ENCODE measurements at places on chromosomes 3 and 15.

- no peak overlapping the region for H3K27ac ChIP-seq
- peaks cover 5% of the 10 kb centered on the region for H3K4me1 ChIP-seq
- no peaks in the 10 kb centered on the region for H3K27me3 ChIP-seq
- peak; percentile 19 for DNase-seq
- no peak overlapping the region for H3K4me3 ChIP-seq
- H3K36me3 ChIP-seq = no peaks in the 10 kb centered on the region
These were observed 200.5 kb downstream of the TPRG1 start for GRCh38 chr3:189372243-189372642.

- no peak for DNase-seq
- no peak overlapping the region for H3K4me3 ChIP-seq
- H3K27me3 ChIP-seq = no peaks in the 10 kb centered on the region
- no peak overlapping the region for H3K27ac ChIP-seq
These were observed 406.1 kb downstream of the PLCL2 start for GRCh38 chr3:17290894-17291293.

DNA sequence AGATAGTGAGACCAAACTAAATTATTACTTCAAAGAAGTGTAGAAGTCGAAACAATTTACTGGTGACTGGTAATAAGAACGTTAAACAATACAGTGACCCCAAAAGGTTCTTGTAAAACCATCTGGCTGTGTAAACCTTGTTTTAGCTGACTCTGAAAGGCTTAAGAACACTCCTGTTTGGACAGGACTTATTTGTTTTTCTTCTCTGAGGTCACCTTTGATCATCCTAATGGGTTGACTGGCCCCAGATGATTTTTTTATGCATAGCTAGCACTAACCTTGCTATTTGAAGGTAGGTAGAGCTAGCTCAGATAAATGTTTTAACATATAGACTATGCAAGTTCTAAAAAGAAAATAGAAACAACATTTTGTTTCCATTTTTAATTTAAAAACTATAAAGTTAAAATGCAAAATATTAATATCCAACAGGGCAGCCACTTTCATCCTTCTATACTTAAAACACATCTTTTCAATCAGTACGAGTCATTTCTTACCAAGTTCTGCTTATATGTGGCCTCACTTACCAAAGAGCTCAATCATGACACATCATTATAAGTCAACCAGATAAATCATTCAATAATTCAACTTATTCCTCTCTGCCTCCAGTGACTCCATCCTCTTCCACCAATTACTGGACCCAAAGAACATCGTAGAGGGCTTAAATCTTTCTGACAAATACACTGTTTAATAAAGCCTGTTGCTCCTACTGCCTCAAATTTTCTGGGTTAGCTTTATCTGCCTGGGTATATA, 158.8 kb downstream of the SSR3 start:
- peak; percentile 11 for DNase-seq
- no peak overlapping the region for H3K27ac ChIP-seq
- no peaks in the 10 kb centered on the region for H3K36me3 ChIP-seq

- H3K4me3 ChIP-seq = no peak overlapping the region
- no peak overlapping the region for H3K27ac ChIP-seq
- H3K36me3 ChIP-seq = no peaks in the 10 kb centered on the region
- no peak for DNase-seq
- H3K4me1 ChIP-seq = peaks cover 3% of the 10 kb centered on the region
These were observed 42.5 kb upstream of the UBE3A start for GRCh38 chr15:25481208-25481859.

DNA sequence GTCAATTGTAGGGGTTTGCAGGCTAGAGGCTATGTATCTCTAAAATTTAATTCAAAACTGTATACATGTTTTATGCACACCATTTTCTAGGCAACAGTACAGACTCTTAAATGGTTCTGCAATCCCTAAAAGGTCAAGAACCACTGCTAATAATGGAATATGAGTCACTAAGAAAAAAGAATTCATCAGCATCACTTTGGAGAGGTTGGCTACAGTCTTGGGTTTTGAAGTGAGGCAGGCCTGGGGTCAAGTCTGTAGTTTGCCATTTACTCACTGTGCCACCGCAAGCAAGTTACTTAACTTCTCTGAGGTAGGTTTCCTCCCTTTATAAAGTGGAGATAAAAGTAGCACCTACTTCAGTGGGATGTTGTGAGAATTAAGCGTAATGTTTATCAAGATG, 33.7 kb downstream of the THRB start:
- H3K4me3 ChIP-seq = no peak overlapping the region
- no peaks in the 10 kb centered on the region for H3K4me1 ChIP-seq
- H3K36me3 ChIP-seq = no peaks in the 10 kb centered on the region
- no peaks in the 10 kb centered on the region for H3K27me3 ChIP-seq

DNA sequence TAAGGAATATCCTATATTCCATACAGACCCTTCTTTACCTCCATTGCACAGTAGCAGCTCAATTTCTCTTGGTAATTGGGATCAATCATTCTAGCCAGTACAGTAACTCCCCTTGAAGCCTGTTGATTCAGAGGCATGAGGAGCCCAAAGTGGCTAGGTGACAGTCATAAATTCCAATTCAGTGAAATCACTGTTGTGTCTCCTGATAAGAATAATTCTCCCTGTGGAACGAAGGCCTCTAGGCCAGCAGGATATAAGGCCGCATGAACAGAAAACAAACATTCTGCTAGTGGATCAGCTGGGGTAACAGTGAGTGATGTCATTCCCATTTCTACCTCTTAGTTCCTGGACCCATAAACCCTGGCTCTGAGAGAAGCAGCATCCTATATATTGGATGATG, 696.3 kb downstream of the NR2F2 start:
- H3K36me3 ChIP-seq = no peaks in the 10 kb centered on the region
- no peaks in the 10 kb centered on the region for H3K4me1 ChIP-seq
- no peak overlapping the region for H3K4me3 ChIP-seq
- no peaks in the 10 kb centered on the region for H3K27me3 ChIP-seq

DNA sequence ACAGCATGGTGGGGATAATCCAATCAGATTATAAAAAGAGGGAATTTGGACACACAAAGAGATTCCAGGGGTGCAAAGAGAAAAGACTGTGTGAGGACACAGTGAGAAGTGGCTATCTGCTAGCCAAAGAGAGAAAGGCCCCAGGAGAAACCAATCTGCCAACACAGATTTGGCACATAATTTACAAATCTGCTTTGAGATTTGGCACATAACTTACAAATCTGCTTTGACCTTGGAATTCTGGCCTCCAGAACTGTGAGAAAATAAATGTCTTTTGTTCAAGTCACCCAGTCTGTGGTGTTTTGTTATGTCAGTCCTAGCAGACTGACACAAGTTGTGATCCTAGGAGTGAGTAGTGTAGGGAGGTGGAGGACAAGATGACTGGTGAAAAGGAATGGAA, 3.5 kb upstream of the TM4SF18 start:
- H3K4me3 ChIP-seq = no peak overlapping the region
- DNase-seq = no peak
- no peaks in the 10 kb centered on the region for H3K27me3 ChIP-seq
- H3K36me3 ChIP-seq = no peaks in the 10 kb centered on the region

DNA sequence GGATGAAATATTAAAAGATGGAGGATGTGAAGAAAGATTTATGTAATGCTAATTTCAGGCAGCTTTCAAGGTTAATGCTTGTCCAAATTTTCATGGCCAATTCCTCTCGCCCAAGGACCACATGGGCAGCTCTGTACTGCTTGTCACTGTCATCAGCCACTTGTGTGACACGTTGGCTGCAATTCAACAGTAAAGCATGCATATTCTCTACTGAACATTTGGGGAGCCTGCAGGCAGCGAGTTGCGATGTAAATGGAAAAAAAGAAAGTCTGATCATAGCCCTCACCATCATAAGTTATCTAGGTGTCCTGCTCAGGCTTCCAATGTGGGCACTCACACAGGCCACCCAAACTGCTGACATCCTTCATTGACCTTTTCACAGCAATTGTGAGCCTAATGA, 1026.8 kb upstream of the NR2F2 start:
- no peak overlapping the region for H3K4me3 ChIP-seq
- no peak for DNase-seq
- H3K4me1 ChIP-seq = peaks cover 2% of the 10 kb centered on the region
- H3K27ac ChIP-seq = no peak overlapping the region

- no peaks in the 10 kb centered on the region for H3K36me3 ChIP-seq
- no peak overlapping the region for H3K4me3 ChIP-seq
- H3K27me3 ChIP-seq = peaks cover 4% of the 10 kb centered on the region
- no peaks in the 10 kb centered on the region for H3K4me1 ChIP-seq
- DNase-seq = no peak
These were observed 15.1 kb upstream of the SNRPA1 start for GRCh38 chr15:101310161-101310480.

DNA sequence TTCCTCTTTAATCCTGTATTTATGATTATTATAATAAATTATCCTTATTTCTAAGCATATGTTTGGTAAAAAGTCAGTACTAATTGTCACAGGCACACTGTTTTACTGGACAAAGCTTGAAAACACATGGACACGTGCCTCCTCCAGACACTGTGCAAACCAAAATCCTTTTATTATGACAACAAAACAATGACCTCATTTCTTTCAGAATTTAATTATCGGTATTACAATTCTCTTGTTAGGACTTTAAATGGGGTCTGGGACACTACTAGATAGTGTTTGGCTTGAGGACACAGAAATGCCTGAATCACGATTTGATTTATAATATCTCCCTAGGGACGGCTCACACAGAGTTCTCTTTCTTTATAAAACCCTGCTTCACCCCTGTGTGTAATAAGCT, 107.3 kb upstream of the IGSF10 start:
- no peaks in the 10 kb centered on the region for H3K27me3 ChIP-seq
- no peak overlapping the region for H3K4me3 ChIP-seq
- no peaks in the 10 kb centered on the region for H3K36me3 ChIP-seq
- DNase-seq = no peak
- H3K27ac ChIP-seq = no peak overlapping the region

GRCh38 chr3:159724627-159725026, 264.0 kb upstream of the IL12A start:
- no peaks in the 10 kb centered on the region for H3K27me3 ChIP-seq
- H3K36me3 ChIP-seq = no peaks in the 10 kb centered on the region
- H3K4me1 ChIP-seq = no peaks in the 10 kb centered on the region

DNA sequence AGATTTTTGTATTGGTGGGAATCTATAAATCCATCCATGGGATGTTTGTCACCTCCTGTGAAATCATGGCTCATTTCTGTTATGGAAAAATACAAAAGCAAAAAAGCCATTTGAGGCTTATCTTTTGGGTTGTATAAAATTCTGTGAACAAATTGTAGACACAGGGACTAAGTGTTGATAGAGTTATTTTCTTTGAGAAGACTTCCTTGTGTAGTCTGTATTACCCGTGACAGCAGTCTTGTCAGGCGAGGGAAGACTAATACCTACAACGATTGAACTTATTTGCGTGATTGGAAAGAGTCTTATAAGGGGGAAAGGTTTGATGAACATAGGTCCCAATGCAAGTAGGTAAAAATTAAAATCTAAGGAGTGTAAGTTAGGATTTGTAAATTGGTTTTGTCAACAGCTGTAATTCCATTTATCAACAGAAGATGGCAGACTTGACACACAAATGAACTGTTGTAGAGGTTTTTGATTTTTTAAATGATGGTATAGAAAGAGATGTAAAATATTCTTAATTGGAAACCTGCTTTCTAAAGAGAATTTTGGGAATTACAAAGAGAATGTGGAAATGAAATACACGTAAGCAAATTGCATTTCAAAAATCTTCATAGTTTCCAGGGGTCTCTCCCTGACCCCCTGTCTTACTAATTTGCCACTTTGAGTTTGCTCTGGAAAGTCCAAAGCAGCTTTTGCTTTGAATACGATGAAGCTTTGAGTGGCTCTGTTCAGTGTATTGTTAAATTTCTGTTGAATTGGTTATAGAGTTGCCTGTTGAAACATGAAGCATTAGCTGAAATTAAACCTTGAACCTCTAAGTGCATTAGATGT, 33.2 kb downstream of the SLC25A26 start:
- DNase-seq = peak; percentile 65
- peaks cover 2% of the 10 kb centered on the region for H3K4me1 ChIP-seq
- no peaks in the 10 kb centered on the region for H3K27me3 ChIP-seq
- no peaks in the 10 kb centered on the region for H3K36me3 ChIP-seq

DNA sequence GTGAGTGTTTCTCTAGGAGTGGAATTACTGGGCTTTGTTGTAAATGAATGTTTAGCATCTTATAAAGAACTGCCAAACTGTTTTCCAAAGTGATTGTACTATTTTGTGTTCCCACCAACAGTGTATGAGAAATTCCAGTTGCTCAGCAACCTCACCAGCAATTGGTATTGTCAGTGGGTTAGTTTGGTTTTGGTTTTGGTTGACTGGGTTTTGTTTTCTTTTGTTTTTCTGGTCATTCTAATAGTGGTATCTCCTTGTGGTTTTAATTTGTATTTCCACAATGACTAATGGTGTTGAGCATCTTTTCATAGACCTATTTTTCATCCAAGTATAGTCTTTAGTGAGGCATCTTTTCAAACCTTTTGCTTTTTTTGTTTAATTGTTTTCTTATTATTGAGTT, 27.1 kb downstream of the FILIP1L start:
- H3K36me3 ChIP-seq = no peaks in the 10 kb centered on the region
- H3K27ac ChIP-seq = no peak overlapping the region
- no peak for DNase-seq
- no peak overlapping the region for H3K4me3 ChIP-seq

- no peaks in the 10 kb centered on the region for H3K4me1 ChIP-seq
- no peak for DNase-seq
- H3K4me3 ChIP-seq = no peak overlapping the region
- no peak overlapping the region for H3K27ac ChIP-seq
- no peaks in the 10 kb centered on the region for H3K36me3 ChIP-seq
These were observed 143.7 kb downstream of the NR1D2 start for GRCh38 chr3:24088782-24089181.

DNA sequence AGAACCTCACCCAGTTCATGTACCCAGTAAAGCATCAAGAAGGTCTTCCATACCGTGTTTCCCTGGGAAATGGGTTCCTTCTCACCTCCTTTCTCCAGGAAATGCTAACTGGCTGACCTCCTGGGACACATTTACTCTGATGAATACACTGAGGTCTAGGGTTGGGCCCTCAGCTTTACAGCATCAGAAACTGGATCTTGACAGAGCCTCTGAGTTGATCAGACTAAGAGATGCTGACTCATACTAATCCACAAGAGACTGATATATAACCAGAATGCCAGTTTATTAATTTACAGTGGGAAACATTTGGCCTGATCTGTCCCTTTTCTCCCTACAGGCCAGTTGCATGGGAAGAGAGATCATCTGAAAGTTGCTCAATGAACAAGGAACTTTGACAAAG, 55.8 kb downstream of the GTF2E1 start:
- no peak overlapping the region for H3K27ac ChIP-seq
- H3K4me1 ChIP-seq = no peaks in the 10 kb centered on the region
- no peaks in the 10 kb centered on the region for H3K36me3 ChIP-seq
- no peaks in the 10 kb centered on the region for H3K27me3 ChIP-seq

GRCh38 chr3:53151870-53152660, 8.9 kb upstream of the PRKCD start:
- peaks cover 2% of the 10 kb centered on the region for H3K4me1 ChIP-seq
- H3K4me3 ChIP-seq = no peak overlapping the region
- H3K36me3 ChIP-seq = no peaks in the 10 kb centered on the region
- H3K27me3 ChIP-seq = peaks cover 27% of the 10 kb centered on the region
- H3K27ac ChIP-seq = no peak overlapping the region

GRCh38 chr3:145219355-145220235, 941.4 kb downstream of the PLOD2 start:
- no peak overlapping the region for H3K4me3 ChIP-seq
- H3K4me1 ChIP-seq = no peaks in the 10 kb centered on the region
- no peak overlapping the region for H3K27ac ChIP-seq
- H3K27me3 ChIP-seq = no peaks in the 10 kb centered on the region
- no peak for DNase-seq

GRCh38 chr3:72475258-72476138, 372.7 kb downstream of the SHQ1 start:
- H3K27ac ChIP-seq = no peak overlapping the region
- H3K4me3 ChIP-seq = no peak overlapping the region
- H3K4me1 ChIP-seq = peaks cover 3% of the 10 kb centered on the region
- no peaks in the 10 kb centered on the region for H3K27me3 ChIP-seq

GRCh38 chr3:168583977-168584376, 488.3 kb upstream of the GOLIM4 start:
- H3K4me3 ChIP-seq = no peak overlapping the region
- no peaks in the 10 kb centered on the region for H3K27me3 ChIP-seq
- peaks cover 15% of the 10 kb centered on the region for H3K4me1 ChIP-seq
- no peaks in the 10 kb centered on the region for H3K36me3 ChIP-seq
- no peak for DNase-seq
